AG10803 (cell line): ENCODE measurements at places on chromosomes 1 and 21.

GRCh38 chr1:21334214-21335087 is 44.2 kb upstream of the ECE1 start:
- DNase-seq, result peak; percentile 96

DNA sequence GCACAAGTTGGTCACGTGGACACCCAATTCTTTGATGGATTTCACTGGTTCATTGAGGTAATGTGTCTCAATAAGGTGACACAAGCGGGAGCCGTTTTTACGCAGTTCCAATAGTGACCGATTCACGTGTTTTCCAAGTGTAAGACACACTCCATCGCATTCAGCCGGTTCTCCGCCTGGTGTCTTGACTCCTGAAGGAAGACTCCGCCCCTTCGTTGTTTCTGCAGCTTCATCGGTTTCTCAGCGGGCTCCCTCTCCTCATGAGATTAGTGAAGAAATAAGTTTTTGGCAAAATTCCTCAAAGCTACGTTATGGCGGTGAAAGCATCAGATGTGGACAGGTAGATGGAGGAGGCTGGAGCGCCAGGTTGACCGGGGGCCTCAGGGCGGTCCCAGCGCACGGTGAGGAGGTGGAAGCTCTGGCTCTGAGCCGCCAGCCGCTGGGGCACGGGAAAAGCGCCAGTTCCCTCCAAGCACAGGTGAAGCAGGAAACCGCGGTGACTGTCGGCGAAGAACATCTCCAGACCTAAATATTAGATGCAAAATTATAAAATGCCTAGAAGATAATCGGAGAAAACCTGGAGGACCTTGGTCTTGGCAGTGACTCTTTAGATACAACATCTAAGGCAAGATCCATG is 21.0 kb downstream of the CD2 start:
- no peak for DNase-seq

GRCh38 chr1:31772669-31773248 is 8.6 kb upstream of the ADGRB2 start:
- DNase-seq, result no peak

- DNase-seq, result no peak
These were observed 67.0 kb upstream of the C1orf21 start for GRCh38 chr1:184319879-184320278.

- no peak for DNase-seq
These were observed 73.4 kb upstream of the PROX1 start for GRCh38 chr1:213914392-213914791.

DNA sequence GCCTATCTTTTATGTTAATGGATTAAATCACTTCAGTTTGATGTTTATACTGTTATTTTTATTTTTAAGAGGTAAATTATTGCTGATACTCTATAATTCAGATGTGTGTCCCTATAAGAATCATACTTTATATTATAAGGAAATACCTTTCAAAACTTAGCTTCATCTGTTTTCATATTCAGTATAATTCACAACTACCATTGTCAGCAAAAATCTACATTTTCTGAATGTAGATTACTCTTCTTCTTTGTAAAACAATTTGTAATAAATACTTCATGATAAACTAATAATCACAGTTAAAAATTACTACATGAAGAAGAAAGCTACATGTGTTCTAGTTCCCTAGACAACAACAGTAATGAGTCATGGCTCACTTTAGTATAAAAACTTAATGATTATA is 115.4 kb upstream of the SERTAD4 start:
- DNase-seq, result no peak

GRCh38 chr1:9297831-9298230 is 5.1 kb downstream of the SPSB1 start:
- DNase-seq, result no peak

- DNase-seq, result no peak
These were observed 57.9 kb downstream of the FGGY start for GRCh38 chr1:59354709-59355337.

- DNase-seq, result peak; percentile 42
These were observed 486 bp downstream of the HSPA13 start for GRCh38 chr21:14382486-14382834.

DNA sequence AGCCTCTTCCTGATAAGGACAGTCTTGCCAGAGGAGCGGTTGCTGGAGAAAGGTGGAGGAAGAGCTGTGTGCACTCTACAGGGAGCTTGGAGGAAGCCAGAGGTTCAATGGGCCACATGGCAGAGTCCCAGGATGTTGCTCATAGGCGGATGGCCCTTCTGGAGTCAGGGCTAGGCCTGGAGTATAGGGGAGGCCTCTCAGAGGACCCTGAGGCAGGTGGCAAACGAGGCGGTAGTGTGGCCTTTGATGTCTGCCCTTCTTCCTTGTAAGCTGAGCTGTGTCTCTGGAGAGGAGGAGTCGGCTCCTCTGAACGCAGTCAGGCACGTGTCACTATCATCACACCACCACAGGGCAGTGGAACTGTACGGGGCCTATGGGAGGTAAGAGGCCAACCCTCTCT is 8.6 kb downstream of the PKP1 start:
- DNase-seq, result no peak
